ENCODE measurements at places on chromosomes 1 and 21.

DNA sequence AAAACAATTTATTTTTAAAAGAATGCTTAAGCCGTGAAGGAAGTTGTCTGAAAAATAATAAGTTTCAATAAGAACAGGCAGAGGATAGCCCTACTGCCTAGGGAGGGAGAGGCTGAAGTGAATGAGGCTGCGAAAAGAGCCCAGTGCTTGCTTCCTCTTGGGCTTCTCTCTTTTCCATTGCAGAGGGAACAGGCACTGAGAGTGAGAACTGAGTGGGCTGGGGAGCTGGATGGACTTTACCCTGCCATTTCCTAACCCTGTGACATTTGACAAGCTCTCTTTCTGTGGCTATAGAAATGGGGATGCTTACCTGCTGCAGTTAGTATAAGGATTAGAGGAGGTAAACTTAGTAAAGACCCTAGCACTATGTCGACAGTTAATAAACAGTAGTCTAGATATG, 30.0 kb downstream of the TENT5C start:
- DNase-seq, result no peak

- DNase-seq, result no peak
Measured at GRCh38 chr1:98086796-98087441, 166.1 kb upstream of the DPYD start.

- DNase-seq, result no peak
Measured at GRCh38 chr1:172325531-172325930, 95.0 kb upstream of the C1orf105 start.

DNA sequence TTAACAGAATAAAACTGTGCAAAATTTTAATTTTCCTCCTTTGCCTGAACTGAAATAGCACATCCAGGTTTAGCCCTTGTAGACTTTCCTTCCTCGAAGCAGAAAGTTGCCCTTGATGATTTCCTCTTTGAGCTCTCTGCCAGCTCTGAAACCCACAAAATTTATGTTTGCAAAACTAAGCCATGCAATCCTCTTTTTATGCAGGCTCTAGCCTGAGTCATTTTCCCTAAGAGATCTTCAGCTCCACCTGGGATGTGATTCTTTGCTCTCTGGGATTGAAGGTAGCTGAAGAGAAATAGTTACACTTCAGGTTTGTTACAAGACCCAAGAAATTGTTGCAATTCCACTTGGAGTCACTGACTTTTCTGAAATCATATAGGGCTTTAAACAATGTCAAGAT, 1.4 kb upstream of the F3 start:
- DNase-seq, result no peak

DNA sequence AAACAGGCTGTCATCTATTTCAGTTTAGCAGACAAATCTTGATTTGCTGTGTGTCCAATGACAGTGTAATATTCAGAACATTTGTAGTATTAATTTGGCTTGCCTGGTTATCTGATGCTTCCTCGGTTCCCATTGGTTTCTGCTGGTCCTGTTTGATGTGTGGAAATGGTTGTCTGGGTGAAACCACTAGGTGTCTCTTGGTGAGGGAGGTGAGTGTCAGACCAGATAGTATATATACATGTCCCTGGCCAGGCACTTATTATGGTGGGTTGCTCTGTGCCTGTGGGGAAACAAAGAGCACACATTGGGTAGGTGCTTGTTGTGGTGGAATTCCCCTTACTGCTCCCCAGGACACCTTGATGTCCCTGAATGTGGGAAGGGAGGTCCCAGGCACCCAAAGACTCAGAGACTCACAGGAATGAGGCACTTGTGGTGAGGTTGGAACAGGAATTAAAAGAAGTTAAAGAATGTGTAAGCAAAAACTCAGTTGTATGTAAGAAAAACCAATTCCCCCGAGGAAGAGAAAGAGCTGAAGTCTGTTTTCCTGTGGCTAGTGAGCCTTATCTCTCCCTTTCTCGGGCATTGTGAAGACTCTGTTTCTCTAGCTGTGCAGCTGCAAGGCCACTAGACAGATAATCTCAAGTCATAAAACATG, 1519.1 kb downstream of the BRINP3 start:
- DNase-seq, result no peak

- DNase-seq, result no peak
Measured at GRCh38 chr1:27489501-27489972, 430 bp downstream of the WASF2 start.

All from T-cell (primary cell).